GDM1 (cell line): ENCODE measurements at places on chromosomes 6 and 20.

- DNase-seq = no peak
These were observed 184.6 kb downstream of the ATXN1 start for GRCh38 chr6:16576451-16577368.

DNA sequence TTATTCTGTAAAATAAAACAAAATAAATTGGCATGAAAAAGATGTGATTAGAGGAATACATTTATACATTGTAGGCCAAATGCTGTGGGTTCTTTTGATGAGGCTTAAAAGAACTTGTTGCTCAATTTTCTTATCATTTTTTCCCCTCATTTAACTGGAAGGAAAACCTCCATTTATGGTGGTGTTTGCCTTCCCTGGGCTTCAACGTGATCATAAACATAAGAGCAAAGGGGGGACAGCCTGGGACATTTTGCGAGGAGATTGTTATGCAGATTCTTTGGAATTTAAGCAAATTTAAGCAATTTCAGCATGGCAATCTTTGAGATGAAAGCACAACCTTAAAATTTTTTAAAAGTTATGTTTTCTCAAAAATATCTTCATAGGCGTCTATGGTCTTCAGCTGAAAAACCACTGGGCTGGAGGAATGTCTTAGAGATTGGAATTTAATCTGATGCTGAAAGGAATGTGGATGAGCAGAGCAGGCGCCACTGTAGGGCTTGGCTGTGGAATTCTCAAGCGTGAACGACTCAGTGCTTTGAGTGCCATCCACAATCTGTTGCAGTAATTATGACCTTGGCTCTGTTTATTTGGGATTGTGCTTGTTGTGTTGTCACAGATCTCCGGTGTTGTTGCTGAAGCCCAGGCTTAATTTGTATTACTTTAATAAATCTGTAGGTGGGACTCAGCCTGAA, 149.4 kb upstream of the MLIP start:
- no peak for DNase-seq

DNA sequence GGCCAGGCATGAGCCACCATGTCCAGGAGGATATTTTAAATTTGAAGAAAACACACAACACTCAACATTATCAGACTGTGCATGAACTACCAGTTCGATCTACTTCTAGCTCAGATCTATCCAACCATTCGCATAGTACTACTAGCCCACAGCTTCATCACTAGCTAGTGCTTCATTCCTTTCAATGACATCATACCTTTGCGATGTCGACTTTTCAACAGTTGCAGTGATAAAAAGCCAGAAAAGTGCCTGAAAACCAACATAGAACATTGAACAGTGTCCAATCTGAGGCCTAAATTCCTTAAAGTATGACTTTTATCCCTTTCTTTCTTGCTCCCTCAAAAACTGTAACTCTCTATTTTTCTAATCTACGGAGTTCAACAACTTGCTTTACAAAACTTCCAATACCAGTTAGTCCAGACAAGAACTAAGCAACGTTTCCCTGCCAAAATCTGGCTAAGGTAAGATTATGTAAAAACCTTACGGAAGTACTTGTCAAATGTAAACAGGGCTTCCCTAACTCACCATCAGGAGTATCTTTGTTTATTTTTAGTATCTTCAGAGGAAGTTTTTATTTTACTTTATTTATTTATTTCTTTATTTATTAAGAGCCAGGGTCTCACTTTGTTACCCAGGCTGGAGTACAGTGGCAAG, 434.0 kb upstream of the JARID2 start:
- no peak for DNase-seq

DNA sequence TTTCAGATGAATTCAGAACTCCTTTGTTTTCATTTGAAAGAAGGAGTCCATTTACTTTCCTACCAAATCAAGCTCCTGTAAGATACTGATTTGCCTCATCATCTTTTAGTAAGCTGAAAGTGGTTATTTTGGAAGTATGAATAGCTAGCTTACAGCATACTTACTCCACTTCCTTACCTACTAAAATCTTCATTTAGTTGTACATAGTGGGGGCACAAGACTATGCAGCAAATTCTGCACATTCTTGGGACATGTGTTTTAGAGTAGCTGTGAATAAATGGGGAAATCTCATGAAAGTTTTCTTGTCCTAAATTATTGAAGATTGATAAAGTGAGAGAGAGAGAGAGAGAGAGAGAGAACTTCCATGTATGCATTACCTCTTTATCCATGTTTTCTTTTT, 256.3 kb downstream of the OGFRL1 start:
- no peak for DNase-seq

DNA sequence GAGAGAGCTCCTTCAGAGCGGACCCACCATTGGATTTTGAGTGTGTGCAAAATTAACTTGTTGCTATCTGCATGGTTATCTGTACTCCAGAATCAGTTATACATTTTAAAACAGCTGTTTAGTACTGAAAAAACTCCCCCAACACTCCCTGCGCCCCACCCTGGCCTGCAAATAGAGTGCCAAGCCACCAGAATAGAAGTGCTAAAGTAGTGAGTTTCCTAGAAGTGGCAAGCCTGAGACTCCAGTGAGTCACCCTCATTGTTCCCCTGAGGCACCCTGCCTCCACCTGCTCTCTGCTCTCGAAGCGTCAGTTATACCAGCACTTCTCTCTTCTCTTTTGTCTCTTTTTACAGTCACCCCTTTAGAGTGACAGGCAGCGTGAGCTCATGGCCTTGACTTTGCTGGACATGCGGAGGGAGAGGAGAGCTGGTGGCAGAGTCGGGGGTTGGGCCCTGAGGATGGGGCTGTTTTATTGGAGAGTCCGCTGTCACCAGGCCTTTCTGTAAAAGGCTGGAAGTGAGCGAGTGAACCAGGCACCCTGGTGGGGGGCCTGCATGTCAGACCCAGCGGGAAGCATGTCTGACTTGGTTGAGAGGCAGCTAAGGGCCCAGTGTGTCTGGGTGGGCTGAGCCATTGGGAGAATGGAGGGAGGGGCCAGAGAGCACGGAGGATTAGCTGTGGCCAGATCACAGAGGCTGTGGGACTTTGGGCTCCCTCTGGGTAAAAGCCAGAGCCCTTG, 10.4 kb downstream of the IGF2R start:
- DNase-seq = no peak

GRCh38 chr6:74742793-74743508, 462.9 kb downstream of the COL12A1 start:
- DNase-seq = no peak

DNA sequence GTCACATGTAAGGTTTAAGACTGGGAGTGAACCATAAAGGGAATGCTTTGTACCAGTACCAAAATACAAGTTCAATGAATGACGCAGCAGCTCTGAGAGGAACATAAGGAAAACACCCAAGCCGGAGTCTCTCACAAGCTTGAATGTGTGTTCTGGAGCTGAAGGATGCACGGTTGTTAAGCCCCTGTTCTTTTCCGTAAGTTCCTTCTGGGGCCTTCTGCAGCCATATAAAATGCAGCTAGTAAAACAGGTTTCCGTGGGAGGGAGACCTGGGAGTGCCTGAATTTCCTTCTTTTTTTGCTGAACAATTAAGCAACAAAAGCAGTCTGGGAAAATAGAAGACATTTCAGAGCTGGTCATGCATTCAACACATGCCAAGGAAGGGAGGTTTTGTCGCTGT, 73.2 kb upstream of the JAG1 start:
- no peak for DNase-seq

GRCh38 chr6:3895312-3895653, 46.1 kb downstream of the FAM50B start:
- no peak for DNase-seq

- DNase-seq = no peak
These were observed 123.0 kb downstream of the TCP11 start for GRCh38 chr6:35018182-35018519.

DNA sequence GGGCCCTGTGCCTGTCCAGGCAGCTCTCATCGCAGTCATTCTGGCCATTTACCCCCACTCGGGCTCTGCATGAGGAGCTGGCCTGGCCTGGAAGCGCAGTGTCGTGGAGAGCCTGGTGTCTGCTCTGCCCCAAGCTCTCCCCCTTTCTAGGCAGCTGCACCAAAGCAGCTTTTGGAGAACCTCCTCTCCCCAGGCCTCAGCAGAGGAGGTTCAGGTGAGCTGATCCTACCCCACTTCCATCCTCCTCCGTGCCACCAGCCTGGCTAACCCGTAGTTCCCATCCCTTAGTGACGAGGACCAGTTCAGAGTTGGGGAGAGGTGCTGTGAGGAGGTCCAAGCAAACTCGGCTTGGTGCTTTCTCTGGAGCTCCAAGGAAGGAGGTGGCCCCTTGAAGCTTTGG, 30.5 kb upstream of the PHACTR3 start:
- no peak for DNase-seq

DNA sequence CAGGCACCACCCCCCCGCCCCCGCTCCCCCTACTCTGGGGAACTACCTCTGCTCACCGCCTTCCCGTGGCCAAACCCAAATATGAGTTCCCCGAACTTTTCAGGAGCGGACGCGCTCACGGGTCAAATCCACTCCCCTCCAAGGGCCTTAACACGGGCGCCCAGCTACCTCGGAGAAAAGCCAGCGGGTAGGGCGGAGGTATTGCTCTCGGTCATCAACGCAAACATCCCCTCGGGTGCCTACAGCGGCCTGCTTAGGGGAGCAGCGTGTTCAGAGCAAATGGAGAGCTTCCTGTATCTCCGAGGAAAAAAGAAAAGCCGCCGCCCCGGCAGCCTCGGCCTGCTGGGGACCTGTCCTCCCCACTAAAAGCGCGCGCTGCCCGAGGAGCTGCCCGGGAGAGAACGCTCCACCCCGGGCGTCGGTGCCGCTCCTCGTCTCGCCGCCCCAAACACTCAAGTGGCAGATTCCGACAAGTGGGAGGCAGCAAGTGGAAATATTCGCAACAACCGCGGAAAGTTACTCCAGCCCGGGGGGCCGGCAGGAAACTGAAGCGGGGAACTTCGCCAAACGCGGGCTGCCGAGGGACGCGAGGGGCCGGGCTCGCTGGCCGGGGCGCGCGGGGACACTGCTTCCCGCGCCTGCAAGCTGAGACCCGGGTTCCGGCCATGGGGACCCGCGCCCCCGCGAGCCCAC, 699 bp downstream of the PTPRT start:
- DNase-seq = no peak

DNA sequence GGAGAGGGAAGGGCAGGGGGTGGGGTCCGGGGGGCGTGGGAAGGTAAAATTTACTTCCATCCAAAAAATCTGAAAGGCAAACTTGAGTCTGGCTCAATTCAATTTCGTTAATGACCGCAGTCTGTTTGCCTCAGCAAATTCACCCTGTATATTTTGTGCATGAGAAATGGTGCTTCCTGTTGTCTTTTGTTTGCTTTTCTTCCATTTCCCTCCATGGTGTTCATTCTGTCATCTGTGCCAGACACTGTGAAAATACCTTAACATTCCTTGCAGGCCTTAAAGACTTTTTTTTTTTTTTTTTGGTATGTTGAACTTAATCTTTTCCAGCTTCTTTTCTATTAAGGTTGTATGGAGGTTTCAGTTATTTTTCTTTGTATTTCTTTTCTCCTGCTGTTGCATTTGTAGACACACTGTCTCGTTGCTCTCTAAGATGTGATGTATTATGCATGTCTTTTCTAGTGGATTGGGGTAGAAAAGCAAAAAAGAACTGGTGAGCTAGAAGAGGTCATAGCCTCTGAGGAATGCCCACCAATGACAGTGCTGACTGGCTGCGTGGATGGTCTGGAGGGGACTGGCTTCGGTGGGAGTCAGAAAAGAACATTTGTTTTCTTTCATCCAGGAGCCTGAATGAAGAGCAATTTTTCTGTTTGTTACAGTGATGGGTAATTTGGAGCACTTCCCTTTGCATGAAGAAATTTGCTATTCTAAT, 585.0 kb upstream of the MAP3K7 start:
- DNase-seq = no peak

DNA sequence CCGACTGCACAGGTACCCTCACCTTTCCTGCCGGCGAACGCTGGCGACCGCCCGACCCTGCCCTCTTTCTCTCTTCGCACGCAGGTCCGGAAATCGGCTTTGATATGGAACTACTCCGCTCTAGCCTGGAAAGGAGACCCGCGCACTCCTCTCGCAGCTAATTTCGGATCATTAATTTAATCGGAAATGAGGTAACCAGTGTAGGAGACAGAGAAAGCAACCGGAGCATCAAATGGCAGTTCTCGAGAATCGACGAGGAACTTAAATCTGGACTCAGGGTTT, 949 bp upstream of the ATXN1 start:
- no peak for DNase-seq

DNA sequence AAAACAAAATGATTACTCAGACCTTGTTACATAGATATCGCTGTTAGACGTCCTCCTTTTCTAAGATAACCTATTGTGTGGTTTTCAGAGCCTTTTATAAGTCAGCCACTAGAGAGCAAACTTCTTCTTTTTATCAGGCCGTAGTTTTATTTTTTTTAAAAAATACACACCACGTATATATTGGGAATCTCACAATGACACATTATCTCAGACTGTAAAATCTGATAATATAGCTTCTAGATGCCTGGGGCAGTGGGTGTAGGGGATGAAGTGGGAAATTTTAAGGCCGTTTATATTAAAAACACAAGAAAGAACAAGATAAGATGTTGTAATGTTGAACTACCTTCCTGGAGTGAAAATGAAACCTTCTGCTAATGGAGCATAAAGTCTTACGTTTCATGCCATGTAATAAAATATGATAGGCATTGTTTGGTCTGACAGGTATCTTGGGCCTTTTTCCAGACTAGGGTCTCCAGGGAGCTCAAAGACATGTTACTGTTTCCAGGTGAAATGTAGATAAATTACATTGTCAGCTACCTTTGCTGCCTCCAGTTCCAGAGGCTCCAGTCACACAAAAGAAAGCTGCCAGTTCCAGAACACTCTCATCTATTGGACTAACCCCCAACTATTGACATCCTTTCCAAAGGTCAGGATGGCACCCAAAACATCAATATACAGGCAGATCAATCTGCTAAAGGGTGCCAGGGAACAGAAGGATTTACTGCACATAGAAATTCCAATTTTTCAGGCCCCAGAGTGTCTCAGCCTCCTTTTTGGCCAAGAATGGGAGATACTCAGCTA, 130.2 kb upstream of the AKIRIN2 start:
- DNase-seq = no peak

DNA sequence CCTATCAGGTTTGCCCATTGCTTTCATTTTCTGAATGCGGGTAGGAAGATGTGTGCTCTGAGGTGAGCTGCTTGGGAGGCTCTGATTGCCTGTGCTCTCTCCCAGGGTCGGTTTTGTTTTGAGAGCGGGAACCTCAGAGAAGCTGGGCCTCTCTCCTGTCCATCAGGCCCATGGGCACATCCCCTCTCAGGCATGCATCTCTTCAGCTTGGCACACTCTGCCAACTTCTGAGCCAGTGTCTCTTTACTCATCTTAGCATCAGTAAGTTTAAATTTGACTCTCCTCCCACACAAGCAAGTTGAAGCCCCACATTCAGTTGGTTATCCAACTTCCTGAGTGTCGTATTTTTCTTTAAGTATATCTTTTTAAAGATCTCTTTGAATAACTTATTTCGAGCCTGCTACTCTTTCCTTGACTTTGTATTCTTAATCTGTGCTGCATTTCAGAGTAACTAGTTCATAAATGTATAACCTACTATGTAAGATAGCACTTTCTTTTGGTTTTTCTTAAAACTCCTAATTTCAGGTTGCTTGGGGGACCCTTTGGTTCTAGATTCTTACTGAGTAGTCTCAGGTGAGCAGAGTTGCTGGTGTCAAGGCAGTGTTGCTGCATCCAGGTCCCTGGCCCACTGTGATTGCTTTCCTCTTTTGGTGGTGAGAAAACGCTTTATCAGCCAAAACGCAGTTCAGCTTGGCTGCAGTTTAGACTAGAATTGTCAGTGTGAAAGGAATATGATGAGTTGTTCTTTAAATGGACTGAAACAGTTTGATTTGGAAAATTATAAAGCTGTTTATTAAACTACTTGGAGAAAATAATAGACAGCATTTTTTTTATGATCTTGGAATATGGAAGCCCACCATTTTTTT, 54.8 kb downstream of the SNX9 start:
- no peak for DNase-seq
